ENCODE measurements at places on chromosomes 6 and 20.

GRCh38 chr6:37432916-37433656, at the start of gene CMTR1:
CMTR1 (plus strand) TSS chr6:37433221; CDS start chr6:37435630, 2,409 bp downstream.
- peak; percentile 100 for DNase-seq

DNA sequence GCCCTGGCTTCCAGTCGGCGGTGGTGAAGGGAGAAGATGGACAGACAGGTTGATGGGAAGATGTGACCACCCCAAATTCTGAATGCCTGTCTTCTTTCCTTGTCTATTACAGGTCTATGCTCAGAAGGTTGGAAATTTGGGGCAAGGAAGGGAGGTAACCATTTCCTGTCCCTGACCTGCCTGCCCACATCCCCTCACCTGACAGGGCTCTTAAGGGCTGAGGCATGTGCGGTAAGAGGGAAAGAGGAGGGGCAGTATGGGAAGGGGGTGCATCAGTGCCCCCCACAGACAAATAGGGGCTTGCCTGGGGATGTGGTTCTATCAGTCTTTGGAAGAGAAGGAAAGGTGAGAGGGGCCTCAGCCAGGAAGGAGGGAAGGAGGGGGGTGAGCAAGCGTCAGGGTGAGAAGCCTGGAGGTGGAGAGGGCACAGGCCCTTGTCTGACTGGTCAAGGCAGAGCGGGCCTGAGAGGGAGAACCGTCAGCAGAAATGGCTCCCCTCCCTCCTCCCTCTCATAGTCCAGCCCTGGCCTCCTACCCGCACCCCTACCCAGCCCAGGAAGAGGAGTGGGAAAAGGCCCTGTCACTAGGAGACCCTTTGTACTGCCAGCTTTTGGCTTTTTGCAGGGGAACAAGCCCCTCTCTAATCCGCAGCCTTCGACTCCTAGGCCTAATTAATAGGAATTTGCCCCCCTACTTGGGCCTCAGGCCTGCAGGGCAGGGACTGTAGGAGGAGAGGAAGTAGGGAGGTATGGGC, 104.4 kb upstream of the FOXP4 start:
- no peak for DNase-seq

DNA sequence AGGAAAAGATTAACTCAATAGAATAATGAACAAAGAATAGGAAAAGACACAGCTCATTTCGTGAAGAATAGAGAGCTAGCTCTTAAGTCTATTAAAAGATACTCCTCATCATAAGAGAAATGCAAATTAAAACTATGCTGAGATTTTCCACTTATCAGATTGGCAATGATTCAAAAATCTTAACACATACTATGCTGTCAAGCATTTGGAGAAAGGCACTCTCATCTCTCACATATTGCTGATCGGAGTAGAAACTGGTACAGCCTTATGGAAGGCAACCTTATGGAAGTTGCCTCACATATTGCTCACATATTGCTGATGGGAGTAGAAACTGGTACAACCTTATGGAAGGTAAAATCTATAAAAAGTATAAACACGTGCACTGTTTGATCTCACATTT, 21.4 kb upstream of the PLAGL1 start:
- DNase-seq: no peak

DNA sequence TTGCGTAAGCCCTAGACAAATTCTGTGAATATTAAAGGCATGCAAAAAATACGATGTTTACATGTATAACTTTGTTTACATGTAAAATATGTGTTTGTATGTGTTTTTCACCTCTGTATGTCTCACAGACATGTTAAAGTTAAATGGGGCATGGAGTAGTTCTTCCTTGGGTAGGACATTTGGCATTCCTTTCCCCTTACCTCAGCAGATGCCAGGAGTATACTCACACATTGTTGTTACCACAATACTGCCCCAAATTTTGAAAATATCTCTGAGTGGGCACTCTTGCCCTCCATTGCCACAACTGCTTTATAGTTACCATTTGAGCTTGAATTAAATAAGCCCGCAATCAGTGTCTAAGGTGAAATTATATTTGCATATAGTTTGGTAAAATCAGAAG, 147.5 kb downstream of the MYO6 start:
- no peak for DNase-seq

DNA sequence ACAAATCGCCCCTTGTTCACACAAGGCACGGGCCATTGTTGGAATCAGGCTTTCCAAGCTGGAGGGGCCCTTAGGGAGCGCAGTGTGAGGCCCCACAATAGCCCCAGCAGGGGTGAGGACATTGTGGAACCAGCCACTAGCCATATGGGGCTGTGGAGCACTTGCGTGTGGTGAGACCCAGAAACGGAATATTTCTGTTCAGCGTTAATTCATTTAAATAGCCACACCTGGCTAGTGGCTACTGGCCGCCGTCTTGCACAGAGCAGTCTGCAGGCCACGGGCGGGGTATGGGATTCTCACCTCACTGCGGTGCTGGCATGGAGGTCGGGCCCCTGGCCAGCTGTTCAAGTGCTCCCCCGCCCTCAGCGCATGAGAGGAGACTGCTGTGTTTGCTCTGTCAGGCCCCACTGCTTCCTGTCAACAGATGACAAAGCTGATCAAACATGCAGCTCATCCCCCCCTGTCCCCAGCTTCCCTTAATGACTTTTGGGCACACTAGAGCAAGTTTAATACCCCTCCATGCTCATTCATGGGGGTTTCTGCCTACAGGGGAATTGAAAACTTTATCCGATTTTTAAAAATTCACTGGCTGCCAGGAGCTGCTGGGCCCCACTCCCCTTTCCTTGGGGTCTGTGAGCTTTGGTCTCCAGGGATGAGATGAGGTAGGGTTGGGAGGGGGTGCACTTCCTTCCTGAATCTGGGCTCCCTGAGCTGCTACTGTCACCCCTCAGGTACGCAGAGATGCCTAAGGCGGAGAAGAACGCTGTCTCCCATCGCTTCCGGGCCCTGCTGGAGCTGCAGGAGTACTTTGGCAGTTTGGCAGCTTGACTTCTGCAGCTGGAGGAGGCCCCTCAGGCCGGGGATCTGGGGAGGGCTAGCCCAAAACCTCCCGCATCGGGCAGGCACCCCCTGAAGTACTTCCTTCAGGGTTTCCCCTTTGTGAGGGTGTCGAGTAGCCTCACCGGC, 13.6 kb downstream of the ITPA start:
- DNase-seq: no peak

- DNase-seq: no peak
Measured at GRCh38 chr6:135600931-135601330, 103.4 kb upstream of the AHI1 start.

GRCh38 chr6:3259491-3259958, 778 bp downstream of the PSMG4 start:
- peak; percentile 67 for DNase-seq

GRCh38 chr20:25037288-25038102, 20.4 kb downstream of the ACSS1 start:
- no peak for DNase-seq

DNA sequence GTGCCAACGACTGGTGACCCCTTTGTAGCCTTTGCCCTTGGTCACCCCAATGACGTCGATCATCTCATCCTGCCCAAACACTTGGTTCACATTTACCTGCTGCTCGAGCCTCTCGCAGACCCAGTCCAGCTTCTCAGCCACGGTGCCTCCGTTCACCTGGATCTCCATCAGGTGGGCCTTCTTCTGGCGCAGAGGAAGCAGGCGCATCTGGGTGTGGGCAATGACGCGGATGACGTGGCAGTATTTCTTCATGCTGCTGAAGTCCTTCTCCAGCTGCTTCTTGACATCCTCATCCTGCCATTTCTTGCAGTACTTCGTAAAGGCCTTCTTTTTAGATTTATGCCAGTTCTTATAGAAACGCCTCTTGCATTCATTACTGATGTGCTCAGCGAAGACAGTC, 46.9 kb upstream of the SEC63 start:
- no peak for DNase-seq

DNA sequence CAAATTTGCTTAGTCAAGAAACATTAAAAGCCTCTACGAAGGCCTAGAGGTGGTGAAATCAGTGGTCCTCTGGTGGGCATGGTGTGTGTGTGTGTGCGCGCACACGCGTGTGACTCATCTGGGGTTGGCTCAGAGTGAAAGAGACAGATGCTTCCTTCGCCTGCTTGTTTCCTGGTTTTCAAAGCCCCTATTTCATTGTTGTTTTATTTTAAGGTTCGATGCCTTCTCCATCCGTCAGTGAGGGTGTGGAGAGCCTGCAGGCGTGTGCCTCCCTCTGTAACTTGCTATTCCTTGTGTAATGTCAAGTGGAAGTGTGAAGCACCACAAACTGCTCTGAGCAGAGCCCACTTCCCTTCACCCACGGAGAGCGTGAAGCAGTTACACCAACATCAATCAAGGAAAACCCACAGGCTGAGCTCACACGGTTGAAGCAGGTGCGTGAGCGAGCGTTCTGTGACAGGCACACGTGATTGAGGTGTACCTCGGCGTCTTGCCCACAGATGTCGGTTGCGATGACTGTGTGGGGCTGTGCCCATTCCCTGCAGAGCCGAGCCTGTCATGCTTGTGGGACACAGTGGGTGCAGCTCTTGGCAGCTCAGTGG, 233.9 kb downstream of the PRL start:
- no peak for DNase-seq

DNA sequence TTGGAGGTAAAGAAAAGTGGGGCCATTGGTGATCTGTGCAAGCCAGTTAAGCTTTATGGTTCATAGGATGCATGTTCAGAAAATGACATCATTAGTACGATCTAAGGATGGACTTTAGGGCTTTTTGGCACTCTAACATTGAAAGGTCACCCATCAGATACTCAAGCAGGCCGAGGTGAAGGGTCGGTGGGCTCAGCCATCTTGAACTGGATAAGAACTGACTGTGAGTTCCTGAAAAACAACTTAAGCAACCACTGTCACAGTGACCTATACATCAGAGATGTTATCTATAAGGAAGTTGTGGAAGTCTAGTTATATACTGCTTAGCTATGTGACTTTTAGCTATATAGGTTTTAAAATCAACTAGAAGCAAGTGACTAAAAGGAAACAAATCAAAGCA, 13.0 kb upstream of the ITCH start:
- DNase-seq: no peak

- DNase-seq: no peak
Measured at GRCh38 chr6:169638915-169639314, 62.9 kb downstream of the WDR27 start.

DNA sequence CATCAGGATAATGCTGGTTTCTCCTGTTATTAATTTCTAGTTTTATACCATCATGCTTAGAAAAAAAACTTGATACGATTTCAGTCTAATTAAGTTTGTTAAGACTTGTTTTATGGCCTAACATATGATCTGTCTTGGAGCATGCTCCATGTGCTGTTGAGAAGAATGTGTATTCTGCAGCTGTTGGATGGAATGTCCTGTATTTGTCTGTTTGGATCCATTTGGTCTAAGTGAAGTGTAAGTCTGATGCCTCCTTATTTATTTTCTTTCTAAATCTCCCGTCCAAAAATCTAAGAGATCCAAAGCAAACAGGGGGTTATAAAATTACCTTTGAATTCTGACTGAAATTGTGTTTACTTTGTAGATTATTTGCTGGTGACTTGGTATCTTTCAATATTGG, 30.0 kb upstream of the PRND start:
- no peak for DNase-seq

- DNase-seq: no peak
Measured at GRCh38 chr20:4829514-4830215, 108.0 kb downstream of the PRND start.

GRCh38 chr6:85459224-85459901, 9.5 kb downstream of the NT5E start:
- DNase-seq: no peak

- DNase-seq: no peak
Measured at GRCh38 chr20:13068336-13068735, 59.6 kb downstream of the SPTLC3 start.

- DNase-seq: no peak
Measured at GRCh38 chr20:6679086-6679485, 88.4 kb upstream of the BMP2 start.

- no peak for DNase-seq
Measured at GRCh38 chr6:102907181-102907580, 1513.7 kb downstream of the GRIK2 start.

DNA sequence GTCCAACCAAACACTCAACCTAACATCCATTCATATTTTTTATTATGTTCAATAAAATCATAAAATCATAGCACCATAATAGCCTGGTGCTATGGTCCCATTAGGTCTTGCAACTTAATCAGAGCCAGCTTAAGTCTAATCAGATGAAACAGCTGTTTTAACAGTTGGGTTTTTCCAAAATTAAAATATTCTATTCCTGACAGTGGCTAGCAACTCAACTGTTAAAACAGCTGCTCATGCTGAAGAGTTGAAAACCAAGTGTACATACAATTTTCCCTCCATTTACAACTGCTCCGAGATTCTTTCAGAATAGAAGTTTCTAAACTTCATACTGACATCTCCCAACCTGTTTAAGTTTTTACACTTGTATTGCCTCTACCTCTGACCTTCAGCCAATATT, 89.5 kb downstream of the UBE3D start:
- DNase-seq: no peak

DNA sequence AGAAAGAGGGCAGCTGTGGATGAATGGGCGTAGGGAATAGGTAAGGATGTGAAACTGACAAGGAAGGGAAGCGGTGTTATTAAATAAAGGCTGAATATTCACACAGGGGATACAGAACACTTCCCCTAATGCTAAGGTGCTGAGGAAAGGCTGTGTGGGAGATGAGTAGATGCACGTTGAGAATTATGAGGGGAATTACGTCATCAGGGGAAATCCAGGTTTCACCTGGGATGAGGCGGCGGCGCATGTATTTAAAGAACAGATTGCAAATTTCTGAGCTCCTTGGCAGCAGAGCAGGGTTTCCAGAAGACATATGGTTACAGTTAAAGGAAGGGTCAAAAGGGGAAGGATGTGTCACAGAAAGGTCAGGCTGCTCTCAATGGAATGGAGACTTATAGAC, 28.7 kb upstream of the EDN1 start:
- DNase-seq: no peak

GRCh38 chr6:5302220-5302946, 41.1 kb downstream of the FARS2 start:
- no peak for DNase-seq

- DNase-seq: no peak
Measured at GRCh38 chr6:44549516-44549915, 162.0 kb downstream of the CDC5L start.

Data from iPS-NIHi11 (cell line).